ENCODE measurements at places on chromosomes 3 and 15.

- no peak for DNase-seq
Observed at GRCh38 chr3:23175341-23176083, 27.6 kb upstream of the UBE2E2 start.

DNA sequence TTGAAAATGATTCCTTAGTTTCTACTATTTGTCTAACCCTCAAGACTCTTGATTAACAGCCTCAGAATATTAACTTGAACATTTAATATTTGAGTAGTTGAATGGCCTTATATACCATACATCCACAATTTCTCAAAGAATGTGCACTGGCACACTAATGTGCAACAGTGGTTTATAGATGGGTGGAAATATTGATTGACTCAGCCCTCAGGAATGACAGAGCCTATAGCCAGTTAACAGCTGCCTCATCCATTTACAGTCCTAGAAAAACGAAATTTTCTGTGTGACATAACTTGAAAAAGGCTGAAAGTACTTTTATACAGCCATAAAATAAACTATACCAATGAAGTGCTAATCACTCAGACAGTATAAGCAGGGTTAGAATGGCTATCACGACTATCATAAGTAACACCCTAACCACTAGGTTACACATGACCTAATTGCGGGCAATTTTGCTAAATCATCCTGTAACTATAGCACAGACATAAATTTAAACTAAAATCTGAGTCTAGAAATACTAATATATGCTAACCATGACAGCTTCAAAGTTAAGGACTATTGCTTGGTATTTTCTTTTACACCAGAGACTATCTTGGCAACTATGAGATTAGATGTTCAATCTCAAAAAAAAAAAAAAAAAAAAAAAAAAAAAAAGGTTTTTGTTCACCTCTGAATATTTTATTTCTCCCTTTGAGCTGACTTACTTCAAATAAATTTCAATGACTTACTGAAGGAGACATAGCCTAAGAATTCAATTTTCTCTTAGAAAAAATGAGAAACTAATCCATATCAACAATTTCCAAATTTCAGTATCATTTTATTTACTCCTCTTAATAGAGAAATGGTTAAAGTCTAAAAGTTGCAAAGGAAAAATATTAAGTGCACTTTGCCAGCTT is 9.3 kb downstream of the SECISBP2L start:
- no peak for DNase-seq

DNA sequence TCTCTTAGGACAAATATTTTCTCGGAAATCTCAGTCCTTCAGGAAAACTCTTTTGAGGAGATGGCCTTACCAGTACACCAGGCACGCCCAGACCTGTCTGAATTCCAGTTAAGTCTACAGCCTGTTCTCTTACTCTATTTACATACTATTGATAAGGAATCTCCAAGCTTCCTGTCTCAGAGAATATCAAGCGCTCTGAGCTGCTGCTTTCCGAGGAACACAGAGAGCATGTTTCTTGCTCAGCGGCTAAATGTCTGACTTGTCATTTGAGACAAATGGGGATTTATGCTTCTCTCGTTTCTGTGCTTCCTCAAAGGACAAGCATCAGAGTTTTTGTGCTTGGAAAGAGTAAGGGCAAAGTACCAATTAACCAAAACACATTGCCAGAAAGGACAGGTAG is 112.4 kb upstream of the CCDC54 start:
- DNase-seq = no peak

GRCh38 chr15:35130245-35130644 is 45.1 kb upstream of the NANOGP8 start:
- no peak for DNase-seq

DNA sequence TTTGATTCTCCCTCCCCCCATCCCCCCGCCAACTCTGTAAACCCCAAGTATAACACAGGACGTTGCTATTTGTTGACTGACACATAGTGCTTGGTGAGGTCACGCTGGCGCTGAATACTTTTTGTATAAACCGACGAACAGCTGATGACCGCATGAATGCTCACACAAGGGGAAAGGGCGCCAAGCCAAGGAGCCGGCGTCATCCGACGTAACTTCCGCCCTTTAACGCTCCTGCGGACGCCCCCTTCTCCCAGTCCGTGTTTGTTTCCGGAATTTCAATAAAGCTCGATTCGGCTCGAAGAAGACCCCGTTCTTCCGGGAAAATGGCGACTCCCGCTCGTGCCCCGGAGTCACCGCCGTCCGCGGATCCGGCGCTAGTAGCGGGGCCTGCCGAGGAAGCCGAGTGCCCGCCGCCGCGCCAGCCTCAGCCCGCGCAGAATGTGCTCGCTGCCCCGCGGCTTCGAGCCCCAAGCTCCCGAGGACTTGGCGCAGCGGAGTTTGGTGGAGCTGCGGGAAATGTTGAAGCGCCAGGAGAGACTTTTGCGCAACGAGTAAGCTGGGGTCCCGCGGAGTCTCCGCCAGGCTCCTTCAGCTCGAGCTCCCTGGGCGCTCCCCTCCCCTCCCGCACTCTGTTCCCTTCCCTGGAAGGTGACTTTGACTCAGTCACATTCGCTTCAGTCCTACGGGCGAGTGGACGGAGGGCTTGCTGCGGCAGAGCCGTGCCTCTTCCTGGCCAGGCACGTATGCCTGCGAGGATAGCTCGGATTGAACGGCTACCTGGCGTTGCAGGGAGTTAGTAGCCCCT is at the start of gene POLR2M:
TSS of gene POLR2M (plus strand) at position 310 of the 805 bp plus-strand sequence. CDS start at position 439, 129 bp downstream.
- DNase-seq = peak; percentile 99

- DNase-seq = peak; percentile 73
Observed at GRCh38 chr3:181712553-181713279, 991 bp downstream of the SOX2 start.

DNA sequence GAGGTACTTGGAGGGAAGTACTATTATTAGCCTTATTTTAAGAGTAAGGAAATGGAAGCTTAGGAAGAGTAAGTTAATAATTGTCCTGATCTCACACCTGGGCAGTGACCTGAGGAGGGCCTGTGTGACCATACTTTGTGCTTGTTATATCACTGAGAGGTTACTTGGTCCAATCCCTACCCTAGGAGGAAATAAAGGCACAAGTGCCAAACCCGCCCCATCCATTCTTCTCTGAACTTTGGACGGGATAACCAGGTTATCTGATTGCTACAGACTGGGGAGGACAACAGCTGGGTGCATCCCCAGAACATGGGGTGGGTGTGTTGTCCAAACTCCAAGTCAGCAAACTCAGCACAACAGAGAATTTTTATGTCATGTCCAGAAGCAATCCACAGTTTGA is 77.7 kb upstream of the NR2E3 start:
- DNase-seq = no peak

GRCh38 chr3:17494117-17494809 is 248.2 kb downstream of the TBC1D5 start:
- no peak for DNase-seq

GRCh38 chr3:37546876-37547275 is 314.8 kb upstream of the CTDSPL start:
- peak; percentile 45 for DNase-seq

GRCh38 chr3:155608228-155608920 is 136.5 kb downstream of the PLCH1 start:
- no peak for DNase-seq

GRCh38 chr15:70758790-70759462 is 4.4 kb downstream of the UACA start:
- DNase-seq = no peak

DNA sequence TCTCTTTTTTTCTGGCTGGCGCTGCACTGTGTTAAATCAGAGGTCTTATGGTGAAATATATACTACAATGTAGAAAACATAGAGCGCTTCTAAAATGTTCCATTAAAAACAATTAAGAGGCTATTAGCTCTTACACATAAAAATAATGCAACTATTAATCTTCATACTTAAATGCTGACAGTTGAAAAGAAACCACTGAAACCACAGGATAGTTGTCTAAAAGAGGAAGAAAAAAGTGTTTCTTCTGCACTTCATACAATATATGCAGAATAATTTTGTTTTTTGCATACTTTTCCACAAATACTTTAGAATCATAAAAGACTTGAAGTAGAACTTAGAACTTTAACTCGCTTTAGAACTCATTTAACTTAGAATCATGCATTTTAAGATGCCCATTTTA is 170.5 kb downstream of the PYDC2 start:
- no peak for DNase-seq

DNA sequence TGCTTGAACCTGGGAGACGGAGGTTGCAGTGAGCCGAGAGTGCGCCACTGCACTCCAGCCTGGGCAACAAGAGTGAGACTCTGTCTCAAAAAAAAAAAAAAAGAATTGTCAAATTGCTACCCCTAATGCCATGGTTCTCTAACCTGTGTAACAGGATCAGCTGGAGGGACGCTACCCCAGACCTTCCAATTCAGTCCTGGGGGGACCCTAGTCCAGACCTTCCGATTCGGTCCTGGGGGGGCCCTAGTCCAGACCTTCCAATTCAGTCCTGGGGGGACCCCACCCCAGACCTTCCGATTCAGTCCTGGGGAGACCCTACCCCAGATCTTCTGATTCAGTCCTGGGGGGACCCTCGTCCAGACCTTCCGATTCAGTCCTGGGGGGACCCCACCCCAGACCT is 29.8 kb upstream of the MUC20 start:
- DNase-seq = no peak

GRCh38 chr15:25611603-25612002 is 172.8 kb upstream of the UBE3A start:
- DNase-seq = peak; percentile 45

GRCh38 chr3:129548104-129548965 is 5.4 kb downstream of the H1-8 start:
- no peak for DNase-seq

GRCh38 chr3:59601486-59601885 is 551.7 kb upstream of the CFAP20DC start:
- DNase-seq = peak; percentile 17

DNA sequence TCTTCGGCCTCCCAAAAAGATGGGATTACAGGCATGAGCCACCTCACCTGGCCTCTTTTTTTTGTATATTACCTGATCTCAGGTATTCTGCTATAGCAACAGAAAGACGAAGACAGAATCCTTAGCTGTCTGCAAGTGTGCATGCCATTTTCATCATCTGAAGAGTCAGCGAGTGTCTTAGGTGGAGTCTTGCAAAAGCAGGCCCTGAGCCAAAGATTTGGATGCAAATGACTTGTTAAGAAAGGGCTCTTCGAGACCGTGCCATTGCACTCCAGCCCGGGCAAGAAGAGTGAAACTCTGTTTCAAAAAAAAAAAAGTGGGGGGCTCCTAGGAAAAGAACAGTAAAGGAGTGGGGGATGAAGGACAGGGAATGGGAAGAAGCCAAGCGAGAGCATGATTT is 10.2 kb upstream of the TRIM69 start:
- DNase-seq = no peak

DNA sequence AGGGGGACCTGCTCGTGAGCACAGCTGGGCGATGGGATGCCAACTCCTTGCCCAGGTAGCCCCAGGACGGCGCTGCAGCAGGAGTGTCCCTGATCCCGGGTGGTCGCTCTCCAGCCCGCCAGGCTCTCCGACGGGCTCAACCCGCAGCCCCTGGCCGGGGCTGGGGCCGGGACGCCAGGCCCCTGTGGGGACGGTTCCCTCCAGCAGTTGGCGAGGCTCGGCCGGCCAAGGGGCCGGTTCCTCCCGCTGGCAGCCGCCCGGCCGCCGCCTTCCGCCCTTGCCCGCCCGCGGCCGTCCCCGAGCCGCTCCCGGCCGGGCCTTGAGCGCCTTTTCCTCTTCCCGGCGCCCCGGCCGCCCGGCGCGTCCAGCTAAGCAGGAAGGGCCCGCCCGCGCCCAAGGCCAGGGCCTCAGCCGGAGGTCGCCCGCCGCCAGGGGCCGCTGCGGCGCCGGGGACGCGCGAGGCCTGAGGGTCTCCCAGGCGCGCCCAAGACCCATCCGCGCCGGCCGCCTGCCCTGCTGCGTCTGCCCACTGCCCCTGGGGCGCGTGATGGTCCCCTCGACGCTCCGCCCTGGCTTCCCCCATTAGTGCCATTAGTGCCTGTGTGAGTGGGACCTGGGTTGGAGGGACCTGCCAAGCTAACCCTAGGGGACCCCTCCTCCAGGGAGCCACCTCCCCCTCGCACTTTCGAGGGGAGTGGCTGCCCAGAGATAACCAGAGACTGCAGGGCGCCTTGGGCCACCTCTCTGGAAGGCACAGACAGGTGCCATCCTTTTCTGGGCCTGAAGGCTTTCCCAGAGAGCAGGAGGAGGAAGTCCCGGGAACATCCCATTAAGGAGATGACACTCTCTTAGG is 106.4 kb downstream of the FBLN2 start:
- DNase-seq = peak; percentile 77

DNA sequence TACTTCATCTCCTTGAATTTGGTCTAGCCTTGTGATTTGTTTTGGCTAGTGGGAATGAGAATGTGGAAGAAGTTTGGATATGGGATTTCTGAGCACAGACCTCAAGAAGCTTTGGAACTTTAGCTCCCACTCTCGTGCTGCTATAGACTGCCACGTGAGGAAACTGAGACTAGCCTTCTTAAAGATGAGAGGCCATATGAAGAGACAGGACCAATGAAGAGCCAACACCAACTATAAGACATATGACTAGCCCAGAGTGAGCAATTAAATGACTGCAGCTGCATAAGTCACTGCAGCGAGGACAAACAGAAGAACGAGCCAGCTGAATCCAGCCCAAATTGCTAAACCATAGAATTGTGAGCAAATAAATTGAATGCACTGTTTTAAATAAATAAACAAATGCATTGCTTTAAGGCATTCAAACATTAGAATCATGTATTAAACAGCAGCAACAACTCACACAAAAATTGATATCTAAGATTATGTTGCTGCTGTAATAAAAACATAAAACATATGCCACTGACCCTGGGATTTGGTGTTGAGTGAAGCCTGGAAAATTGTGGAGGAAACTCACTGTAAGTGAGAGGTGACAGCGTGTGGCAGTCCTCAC is 15.7 kb upstream of the CNTN4 start:
- DNase-seq = peak; percentile 65

DNA sequence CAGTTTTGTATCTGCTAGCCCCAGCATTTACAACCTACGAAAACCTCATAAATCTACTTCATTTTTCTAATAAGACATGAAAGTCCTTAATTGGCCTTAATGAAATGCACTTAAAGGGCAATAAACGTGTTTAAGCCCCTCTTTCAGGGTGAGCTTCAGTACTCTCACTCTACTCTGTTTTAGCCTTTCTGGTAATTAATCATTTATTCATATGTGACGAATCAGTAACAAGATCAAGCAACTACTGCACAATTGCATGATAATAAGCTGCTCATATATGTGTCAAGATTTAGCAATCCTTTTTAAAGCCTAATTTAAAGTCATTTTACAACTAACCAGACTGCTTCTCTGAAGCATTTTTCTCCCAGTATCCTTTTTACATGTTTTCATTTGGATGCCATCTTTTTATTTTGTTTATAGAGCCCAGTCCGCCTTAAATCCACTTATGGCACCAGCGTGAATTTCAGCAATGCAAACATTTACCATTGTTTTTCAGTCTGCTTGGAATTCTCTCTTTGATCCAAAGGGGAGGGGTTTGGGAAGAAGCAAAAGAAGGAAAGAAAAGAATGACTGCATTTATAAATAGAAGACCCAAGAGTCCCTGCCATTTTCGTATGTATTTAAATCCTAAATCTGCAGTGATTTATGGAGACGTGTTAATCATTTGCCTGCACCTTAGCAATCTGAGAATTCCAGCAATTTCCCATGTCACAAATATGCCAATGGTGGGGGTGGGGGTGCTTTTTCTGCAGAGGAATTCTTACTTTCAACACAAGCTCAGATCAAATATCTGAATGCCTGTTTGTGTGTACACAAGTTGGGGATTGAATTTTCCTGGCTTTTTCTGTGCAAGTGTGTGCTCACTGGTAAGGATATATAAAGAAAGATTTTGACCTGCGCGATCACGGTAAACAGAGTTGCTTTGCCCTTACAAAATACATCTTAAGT is 230.8 kb upstream of the TBC1D5 start:
- no peak for DNase-seq

GRCh38 chr3:72539856-72540255 is 308.4 kb downstream of the SHQ1 start:
- DNase-seq = no peak
